ENCODE measurements at places on chromosomes 3 and 15.

- no peak for DNase-seq
These were observed 30.3 kb upstream of the TUBGCP5 start for GRCh38 chr15:23069496-23070166.

GRCh38 chr3:14222900-14223594 lies 44.4 kb downstream of the LSM3 start:
- DNase-seq = no peak

GRCh38 chr15:92725171-92725570 lies 69.6 kb upstream of the FAM174B start:
- DNase-seq = no peak

GRCh38 chr15:92083190-92083589 lies 229.7 kb downstream of the SLCO3A1 start:
- DNase-seq = no peak

DNA sequence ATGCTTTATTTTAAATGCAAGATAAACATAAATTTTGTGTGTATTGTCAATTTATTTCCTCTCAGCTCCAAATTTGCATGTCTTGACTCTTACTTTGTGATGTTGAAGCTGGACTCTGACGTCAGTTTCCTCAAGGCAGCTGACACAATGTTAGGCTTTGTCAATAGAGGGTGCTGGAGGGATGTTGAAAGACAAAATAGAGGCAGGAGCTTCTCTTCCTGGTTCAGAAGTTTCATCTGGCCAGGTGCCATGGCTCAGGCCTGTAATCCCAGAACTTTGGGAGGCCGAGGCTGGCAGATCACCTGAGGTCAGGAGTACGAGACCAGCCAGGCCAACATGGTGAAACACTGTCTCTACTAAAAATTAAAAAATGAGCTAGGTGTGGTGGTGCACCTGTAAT lies 408.6 kb downstream of the GBE1 start:
- DNase-seq = peak; percentile 43

- DNase-seq = no peak
These were observed 5.3 kb downstream of the CPOX start for GRCh38 chr3:98588065-98588464.

DNA sequence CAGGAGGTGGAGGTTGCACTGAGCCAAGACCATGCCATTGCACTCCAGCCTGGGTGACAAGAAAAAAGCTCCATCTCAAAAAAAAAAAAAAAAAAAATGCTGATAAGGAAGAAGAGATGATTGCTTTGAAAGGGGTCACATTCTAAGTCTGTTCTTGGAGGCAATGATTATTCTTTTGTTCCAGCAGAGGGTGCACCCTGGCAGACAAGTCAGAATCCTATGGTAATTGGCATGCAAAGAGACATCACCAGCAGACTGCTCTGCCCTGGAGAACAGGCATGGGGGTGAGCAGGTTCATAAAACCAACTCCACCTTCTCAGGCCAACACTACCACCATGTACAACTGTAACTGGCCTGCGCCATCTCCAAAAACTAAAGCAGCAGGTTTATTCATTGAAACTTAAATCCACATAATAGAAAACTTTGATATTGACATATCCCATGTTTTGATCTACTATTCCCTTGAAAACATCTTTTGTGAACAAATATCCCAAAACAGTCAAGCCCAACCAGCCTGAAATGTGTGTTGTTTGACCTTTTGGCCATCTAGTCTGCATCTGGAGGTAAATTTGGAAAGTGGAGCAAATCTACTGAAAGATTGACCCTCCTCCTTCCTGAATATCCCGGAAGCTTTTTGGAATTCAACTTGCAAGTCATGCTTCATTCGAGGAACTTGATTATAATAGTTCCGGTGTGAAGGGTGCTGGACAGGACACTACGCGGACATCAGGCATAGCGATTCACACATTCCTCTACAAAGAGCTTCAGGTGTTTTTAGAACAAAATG lies 100.3 kb downstream of the MECOM start:
- no peak for DNase-seq

DNA sequence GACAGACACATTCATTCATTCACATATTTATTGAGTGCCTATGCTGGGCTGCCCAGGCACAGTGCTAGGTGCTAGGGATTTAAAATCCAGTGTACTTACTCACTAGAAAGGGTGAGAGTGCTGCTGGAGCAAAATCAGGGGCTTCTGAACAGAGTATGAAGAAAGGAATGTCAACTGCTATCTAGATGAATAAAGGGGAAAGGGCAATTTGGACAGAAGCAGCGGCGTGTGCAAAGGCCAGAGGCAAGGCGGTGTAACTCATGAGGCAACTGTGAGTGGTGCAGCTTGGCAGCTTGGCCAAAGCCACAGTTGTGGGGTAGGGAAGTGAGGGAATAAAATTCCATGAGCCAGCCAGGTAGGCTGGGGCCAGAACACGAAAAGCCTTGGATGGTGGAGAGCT lies 76.7 kb downstream of the RAD18 start:
- DNase-seq = no peak

DNA sequence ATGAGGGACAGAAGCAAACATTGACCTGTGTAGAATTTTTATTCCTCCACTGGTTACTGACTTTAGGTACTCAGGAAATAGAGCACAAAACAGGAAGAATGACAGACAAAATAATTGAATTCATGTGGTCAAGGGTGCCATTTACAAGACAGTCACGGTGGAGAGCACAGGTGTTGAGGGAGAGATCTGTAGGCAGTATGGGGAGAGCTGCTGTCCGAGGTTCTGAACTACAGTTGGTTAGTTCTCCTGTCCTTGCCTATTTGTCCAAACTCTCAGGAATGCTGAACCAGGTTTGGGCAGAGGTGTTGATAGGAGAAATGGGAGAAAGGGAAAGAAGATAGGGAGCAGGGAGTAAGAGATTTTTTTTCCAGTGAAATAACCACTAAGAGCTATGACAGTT lies 178.5 kb upstream of the ZBTB20 start:
- DNase-seq = peak; percentile 71

DNA sequence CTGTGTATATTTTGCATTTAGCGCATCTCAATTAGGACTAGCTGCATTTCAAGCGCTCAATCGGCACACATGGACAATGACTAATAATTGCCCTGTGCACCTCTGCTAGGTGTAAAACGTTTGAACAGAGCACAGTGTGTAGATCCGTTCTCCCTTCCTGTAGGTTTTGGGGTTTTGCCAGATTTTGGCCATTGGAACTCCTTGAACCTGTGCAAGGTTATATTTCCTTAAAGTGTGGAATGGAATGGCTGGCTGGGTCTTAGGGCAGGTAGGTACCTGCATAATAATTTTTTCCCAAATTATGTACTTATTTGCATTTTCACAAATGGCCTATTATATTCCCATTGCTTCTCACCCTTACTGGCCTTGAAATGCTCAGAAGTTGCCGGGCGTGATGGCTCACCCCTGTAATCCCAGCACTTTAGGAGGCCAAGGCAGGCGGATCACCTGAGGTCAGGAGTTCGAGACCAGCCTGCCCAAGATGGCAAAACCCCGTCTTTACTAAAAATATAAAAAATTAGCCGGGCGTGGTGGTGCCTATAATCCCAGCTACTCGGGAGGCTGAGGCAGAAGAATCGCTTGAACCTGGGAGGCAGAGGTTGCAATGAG lies 777 bp downstream of the RNU5B-1 start:
- DNase-seq = no peak

DNA sequence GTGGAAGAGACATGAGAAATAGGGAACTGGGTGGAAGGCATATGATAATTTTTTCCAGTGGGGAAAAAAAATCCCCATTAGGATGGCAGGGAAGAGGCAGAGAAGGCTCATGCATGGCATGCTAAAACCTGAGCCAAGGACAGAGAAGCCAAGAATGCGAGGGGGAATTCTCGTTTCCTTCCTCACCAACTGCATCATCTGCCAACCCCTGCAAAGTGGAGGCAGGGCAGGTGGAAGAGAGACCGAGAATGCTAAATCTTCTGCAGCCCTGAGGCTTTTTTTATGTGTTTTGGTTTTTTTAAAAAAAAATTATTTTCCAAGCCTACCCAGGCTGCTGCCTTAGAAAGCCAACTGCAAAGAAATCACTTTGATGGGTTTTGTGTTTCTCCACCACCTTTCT lies 54.3 kb upstream of the CCDC174 start:
- DNase-seq = no peak

DNA sequence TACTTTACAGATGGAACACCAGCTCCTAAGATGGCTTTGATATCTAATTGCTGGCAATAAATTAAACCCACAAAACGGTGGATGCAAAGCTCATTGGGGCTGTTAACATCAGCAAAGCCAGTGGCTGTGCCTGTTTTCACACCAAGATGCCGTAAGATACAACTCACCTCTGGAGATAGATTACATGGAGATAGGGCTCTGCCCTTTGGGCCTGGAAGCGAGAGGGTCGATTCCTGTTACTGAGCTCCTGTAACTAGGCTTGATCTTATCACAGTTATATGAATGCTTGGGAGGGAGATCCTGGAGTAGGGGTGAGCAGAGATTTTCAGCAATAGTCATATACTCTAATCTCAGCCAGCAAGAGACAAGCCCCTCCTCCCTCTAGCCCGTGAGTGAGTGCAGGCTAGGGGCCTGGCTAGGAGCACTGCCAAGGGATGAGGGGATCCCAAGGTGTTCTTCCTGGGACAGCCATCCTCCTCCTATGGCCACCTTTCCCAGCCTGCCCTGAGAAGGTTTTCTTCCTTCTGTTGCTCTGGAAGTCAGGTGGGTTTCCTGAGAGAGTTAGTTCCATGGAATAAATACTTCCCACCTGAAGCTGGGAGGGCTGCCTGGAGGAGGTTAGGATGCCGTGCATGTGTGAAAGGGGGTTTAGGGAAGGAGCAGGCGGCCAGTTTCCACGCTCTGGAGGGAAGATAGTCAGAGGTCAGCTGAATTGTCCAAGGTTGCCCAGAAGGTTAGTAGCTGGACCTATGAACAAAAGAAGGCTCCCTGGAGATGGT lies 18.1 kb upstream of the DOCK3 start:
- DNase-seq = no peak

DNA sequence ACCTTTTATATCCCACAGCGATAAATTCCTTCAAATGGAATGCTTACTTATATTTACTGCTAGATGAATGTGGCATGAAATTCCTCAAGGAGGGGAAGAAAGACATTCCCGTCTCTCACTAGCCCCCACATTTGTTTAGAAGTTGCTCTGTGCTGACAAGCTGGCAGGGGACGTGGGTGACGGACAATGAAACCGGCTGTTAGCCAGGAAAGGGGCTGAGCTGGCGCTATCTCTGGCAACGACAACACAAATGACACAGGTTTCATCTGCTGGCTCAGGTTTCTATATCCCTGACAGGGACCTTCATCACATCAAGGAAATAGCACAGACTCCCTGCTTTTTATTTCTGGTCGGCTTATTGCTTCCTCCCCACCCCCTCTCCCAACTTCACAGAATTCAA lies 15.8 kb downstream of the RUVBL1 start:
- DNase-seq = no peak

DNA sequence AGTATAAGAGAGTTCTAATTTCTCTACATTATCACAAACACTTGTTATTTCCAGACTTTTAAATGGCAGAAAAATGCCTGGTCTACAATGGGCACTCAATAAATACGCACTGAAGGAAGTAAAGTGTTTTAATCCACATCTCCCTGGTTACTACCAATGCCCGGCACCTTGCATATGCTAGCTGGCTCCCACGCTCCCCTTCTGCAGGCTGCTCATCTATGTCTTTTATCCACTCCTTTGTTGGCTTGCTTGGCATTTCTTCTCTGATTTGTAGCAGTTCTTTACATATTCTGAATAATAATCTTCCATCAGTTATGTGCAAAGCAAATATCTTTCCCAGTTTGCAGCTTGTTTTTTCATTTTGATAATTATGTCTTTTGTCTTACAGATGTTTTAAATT lies 74.6 kb upstream of the PRR23E start:
- DNase-seq = no peak

DNA sequence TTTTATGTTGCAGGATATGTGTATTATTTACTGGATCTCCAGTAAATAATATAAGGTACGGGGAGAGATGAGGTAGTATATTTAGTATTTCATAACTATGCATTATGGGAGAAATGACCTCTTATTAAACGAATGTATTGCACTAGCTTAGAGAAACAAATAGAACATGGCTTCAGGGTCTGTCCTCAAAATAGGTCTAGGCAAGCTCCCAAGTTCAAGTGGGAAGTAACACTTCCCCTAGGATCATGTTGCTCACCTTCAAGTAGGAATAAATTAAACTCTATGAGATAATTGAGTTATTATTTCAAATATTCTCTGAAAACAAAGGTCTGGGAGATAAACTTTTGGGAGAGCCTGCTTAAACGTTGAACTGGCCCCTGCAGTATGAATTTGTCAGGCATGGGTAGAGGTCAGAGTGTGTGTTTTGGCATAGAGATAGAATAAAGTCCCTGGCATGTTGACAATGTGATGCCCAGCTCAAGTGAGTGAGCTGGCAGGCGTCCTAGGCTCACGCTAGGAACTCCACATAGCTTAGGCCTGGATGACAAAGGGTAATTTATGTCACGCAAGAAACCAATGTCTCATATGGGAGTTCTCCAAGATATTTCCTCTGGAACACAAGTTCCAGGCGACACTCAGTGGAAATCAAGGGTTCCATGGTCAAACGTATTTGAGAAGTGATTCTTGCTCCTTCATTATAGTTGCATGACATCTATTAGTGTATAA lies 236.8 kb downstream of the CACNA2D3 start:
- no peak for DNase-seq

GRCh38 chr3:61425356-61425755 lies 136.0 kb upstream of the PTPRG start:
- no peak for DNase-seq

- no peak for DNase-seq
These were observed 32.3 kb downstream of the FSTL1 start for GRCh38 chr3:120418446-120418845.

GRCh38 chr3:171346582-171347300 lies 113.5 kb downstream of the TNIK start:
- DNase-seq = no peak

DNA sequence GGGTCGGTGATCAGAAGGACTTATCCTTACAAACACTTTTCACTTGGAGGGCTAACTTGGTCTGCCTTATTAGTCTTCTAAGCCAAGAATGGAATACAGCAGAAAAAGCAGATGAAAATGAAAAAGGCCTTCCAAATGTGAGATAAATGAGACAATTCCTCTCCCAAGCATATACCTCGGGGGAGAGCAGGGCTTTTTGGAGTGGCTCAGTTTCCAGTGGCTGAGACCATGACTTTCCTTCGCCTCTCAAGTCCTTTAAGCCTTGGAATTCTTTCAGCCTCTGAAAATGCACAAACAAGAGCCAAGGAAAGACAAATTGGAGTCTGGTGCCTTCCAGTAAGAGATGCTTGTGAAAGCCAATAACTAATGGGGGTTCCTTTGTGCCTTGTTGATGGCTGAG lies 130.9 kb downstream of the DTWD1 start:
- DNase-seq = no peak

GRCh38 chr3:39140341-39140971 lies 12.9 kb downstream of the CSRNP1 start:
- DNase-seq = no peak

- DNase-seq = no peak
These were observed 139.0 kb downstream of the P3H2 start for GRCh38 chr3:189981668-189982067.

All from stomach (tissue), 19 donors.